ENCODE measurements at places on chromosomes 3 and 15.

DNA sequence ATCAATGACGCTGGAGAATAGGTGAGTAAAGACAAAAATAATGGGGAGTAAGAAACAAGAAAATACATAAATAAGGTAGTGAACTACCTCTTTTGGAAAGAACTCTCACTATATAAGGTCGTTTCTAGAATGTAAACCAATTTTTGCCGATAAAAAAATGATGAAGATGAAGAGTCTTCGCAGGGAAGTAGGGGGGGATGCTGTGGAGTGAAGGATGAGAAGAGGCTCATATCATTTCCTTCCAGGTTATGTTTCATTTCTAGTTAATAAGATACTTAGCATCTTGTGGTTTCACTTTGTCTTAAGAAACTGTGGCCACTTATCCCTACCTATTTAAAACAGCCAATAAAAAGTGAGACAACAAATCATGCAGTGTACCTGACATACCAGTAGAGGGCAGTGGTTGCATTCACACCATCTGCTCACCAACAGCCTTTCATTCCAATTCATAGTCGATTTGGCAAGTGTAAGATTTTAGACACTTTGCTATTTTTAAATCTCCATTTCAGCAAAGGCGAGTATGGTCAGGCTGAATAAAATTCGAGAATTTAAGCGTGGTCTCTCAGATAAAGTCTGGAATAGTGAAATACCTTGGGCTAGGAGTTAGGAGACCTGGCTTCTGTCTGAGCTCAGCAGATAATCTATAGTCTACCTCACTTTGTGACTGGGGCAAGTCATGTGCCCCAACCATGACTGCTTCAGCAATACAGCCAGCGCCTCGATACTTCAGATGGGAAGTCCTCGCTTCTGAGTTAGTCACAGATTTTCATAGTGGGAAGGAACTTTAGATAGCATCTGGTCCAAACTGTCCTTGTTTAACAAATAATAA lies 28.9 kb upstream of the ICE2 start:
- DNase-seq = no peak

- no peak for DNase-seq
Observed at GRCh38 chr3:13111873-13112520, 38.8 kb upstream of the IQSEC1 start.

DNA sequence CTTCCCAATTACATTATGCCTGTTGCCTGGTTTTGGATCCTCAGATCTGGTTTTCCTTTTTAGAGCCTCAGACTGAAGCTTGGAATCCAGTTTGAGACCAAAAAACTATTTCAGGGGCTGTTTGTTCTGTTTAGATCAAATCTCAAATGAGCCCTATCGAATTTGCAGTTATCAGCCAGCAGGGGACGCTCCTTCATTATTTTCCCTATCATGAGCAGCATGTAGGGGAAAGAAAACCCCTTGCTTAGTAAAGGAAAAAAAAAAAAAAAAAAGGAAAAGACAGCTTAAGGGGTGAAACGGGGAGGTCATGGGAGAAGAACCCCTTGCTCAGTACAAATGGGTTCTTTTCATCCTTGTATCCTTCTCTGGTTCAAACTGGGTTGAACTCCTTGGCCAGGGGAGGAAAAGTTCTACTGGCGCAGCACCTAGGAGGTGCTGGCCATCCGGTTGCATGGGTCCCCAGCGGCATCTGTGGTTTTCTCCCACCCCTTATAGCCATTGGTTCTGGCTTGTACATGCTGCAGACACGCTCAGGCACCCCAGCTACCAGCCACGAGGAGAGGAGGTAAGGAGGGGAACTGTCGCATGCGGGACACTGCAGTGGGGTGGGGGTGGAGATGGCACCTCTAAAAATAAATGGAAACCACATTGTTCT lies 1375.1 kb upstream of the ALCAM start:
- no peak for DNase-seq

- DNase-seq = no peak
Observed at GRCh38 chr3:102941786-102942185, 507.0 kb downstream of the ZPLD1 start.

DNA sequence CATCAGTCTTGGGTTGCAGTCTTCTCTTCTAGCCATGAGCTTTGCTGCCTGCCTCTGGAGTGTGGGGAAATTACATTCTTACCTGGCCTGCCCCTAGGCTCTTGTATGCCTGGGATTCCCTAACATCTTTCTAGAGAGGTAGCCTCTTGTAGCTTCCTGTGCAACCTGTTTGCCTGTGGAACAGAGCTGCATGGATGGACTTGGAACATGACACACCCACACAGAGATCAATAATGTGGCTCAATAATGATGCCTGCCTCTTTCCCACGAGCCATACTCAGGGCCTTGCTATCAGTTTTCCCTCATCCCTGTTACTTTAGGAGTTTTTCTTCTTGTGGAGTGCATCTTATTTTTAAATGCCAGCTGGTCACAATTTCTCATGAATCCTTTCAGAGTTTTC lies 11.4 kb downstream of the CHCHD6 start:
- no peak for DNase-seq

- DNase-seq = no peak
Observed at GRCh38 chr3:60268123-60268522, 983.1 kb downstream of the FHIT start.

DNA sequence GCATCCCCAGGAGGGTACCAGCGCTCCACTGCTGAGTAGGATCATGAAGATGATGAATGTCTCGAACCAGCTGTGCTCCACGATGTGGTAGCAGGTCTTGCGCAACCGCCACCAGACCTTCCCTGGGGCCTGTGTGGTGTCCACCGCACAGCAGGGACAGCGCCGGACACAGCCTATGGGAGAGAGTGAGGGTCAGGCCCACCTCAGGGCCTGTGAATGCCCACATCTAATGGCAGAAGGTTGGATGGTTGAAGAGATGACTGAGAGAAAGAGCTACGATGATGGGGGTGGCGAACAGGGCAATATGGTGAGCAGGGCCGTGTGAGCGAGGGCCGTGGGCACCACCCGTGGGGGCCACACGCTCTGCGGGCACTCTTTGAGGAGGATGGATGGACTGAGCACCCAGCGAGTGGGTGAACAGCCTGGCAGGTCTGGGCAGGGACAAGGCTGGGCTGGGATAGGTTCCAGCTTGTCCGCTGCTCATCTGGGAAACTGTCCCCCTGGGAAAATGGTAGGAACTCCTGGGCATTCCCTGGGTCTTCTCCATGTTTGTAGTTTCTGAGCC lies 74.1 kb downstream of the SCN5A start:
- DNase-seq = no peak

GRCh38 chr3:37210230-37210629 lies 35.8 kb upstream of the LRRFIP2 start:
- no peak for DNase-seq

- no peak for DNase-seq
Observed at GRCh38 chr15:38695249-38696108, 130.9 kb upstream of the RASGRP1 start.

DNA sequence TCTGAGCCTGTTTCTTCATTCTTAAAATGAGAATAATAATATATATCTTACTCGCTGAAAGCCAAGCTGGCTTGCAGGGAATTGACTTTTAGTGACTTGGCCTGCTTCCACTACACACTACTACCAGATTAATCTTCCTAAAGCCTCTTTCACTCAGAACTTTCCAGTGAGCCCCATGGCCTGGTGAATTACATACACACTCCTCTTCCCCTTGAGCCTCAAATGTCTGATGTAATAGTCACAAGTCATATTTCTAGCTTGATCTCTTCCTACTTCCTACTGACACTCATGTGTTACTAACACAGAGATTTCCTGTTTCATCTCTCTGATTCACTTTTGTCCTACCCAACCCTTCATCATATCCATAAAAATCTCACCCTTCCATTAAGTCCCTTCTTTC lies 82.7 kb upstream of the SOX2 start:
- DNase-seq = no peak

- no peak for DNase-seq
Observed at GRCh38 chr3:195441476-195441991, 1.3 kb downstream of the ACAP2 start.

DNA sequence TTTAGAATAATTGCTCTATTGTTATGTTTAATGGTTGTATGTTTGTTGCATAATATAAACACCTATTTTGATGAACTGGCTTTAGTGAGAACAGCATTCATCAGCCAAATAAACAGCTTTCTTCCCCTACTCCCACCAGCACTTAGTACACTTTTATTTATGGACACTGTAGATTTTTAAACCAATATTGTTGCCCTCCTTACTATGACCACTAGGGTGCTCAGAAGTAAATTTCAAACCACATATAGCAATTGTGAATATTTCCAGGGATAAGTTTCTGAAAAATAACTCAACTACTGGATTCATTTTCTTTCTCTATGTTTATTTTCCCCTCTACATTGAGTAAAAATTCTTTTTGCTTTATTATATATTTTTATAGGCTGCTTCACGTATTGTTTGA lies 84.7 kb upstream of the PTX3 start:
- DNase-seq = no peak

GRCh38 chr3:93992207-93992606 lies 12.3 kb downstream of the ARL13B start:
- DNase-seq = no peak

DNA sequence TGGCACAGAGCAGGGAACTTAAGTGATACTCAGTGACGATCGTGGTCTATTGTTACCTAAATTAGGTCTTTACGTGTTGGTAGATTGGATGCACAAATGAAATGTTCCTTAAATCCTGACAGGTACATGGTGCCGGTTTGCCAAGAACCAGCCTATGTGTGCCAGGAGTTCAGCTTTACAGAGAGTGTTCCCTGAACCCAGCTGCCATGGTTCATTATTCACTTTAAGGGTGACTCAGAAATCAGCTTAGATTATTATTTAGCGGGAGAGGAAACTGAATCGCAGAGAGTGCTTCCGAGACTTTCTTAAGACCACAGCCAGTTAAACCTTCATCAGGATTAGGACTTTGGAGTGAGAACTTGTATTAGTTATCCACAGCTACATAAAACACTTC lies 21.5 kb downstream of the FAM43A start:
- DNase-seq = no peak
